NCI-H1930 (cell line): ENCODE measurements at places on chromosomes 2 and 18.

DNA sequence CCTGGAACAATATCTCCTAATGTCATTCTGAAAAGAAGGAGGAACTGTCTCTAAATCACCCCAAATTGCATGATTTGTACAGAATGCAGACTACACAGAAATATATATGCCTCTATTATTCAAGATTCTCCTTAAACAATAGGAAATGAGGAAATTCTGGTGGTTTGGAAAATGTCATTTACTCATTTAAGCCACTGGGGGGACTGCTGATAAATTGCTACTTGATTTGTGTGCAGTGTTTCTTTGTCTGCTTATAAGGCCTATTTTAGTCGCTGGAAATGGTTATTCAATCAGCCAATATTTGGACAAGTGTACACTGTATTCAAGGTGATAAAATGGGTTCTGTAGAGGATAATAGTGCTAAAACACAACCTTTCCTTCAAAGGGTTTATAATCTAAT is 801.9 kb upstream of the CELF4 start:
- no peak for DNase-seq

DNA sequence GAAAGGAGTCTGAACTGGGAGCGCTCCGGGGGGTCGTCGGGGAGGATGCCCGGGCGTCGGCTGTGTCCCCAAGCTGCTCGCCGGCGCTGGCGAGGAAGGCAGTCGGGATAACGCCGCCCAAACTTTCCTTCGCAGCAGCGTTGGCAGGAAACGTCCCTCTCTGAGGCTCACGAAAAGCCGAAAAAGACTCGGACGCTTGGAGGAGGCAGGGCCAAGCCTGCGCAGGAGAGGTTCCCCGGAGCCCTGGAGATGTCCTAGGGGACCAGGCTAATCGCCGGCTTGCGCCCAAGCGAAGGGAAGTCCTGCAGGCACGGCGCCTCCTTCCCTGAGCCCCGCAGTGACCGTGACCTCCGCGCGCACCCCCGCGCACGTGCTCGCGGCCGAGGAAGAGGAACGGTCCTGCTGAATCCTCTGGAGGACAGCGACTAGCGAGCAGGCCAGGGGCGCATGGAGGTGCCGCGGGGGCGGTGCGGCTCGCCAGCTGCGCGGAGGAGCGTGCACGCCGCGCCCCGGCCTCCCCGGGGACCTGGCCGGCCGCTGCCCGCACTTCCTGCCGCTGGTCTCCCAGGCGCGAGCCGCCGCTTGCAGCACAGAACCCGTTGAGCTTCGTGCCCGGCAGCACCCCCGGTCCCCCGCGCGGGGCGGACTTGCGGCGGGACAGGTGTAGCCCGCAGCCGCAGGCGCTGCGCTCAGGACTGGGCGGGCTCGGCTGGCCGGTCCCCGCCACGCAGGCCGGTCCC is at the start of gene SH3RF3:
Gene SH3RF3, plus strand, starts transcription at position 590 of the 740 bp plus-strand sequence.
- DNase-seq = no peak

GRCh38 chr2:167534443-167534842 is 646.2 kb downstream of the XIRP2 start:
- no peak for DNase-seq

GRCh38 chr2:237860273-237860935 is 981 bp downstream of the RAMP1 start:
- no peak for DNase-seq

- DNase-seq = no peak
Observed at GRCh38 chr2:55530539-55531081, 11.1 kb downstream of the CFAP36 start.

GRCh38 chr2:74715880-74716279 is 61.8 kb downstream of the SEMA4F start:
- no peak for DNase-seq

DNA sequence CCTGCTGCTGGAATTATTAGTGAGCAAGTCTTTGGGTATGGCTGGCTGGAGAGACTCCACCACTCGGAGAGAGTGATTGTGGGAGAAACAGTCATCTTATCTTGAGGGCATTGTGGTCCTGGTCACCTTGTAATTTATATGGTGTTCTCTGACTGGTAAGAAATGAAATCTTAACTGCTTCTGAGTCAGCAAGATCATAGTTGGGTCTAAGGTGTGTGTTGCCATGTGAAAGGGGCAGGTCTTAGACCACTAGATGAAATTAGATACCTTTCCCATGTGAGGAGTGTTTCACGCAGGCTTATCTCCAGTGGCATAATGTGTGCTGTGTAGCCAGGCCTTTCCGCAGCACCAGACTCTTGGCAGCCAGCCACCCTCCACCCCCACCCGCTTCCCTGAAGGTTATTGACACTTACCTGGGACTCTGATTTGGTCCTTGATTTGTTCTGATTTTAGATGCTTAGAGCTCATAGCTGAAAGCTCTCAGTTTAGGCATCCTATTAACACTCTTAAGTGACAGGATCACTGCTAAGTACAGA is 7.7 kb downstream of the MAPRE3 start:
- no peak for DNase-seq

DNA sequence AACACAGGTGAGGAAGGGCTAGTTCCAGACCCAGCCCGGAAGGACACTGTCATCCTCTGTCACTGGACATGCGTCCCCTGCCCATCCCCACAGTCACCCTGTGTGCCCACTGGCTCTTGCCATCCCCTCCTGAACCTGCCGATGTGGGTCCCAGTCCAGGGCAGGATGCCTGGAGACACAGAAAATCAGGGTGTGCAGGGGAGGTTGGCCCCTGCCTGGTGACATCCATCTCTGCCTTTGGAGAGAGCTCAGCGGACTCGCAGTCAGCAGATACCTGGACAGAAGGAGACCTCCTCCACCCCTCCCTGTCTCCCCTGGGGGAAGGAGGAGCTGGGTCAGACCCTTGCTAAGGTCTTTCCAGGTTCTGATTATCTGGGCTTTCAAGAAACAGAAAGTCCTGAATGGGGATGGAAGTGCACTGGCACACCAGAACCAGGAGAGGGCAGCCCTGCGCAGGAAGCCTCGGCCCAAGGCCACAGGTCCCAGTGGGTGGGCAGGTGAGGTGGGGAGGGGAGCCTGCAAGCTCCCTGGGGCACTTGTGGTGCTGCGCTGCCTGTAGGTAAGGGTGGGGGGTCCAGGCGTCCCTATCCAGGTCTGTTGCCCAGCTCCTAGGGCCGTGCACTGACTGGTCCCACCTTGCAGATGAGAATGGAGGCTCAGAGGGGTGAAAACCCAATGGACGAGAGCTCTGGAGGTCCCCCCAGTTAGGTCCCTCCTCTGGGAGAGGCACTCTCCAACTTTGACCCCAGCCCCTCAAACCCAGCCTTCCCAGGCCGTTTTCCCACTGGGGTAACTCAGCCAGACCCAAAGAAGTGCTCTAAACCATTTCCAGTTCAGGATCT is 9.7 kb upstream of the OTOS start:
- no peak for DNase-seq

- DNase-seq = no peak
Observed at GRCh38 chr2:223889229-223889628, 51.8 kb upstream of the AP1S3 start.

- DNase-seq = no peak
Observed at GRCh38 chr18:35029770-35030169, 11.4 kb upstream of the MAPRE2 start.

- DNase-seq = no peak
Observed at GRCh38 chr2:73253400-73253799, 19.3 kb downstream of the CCT7 start.

DNA sequence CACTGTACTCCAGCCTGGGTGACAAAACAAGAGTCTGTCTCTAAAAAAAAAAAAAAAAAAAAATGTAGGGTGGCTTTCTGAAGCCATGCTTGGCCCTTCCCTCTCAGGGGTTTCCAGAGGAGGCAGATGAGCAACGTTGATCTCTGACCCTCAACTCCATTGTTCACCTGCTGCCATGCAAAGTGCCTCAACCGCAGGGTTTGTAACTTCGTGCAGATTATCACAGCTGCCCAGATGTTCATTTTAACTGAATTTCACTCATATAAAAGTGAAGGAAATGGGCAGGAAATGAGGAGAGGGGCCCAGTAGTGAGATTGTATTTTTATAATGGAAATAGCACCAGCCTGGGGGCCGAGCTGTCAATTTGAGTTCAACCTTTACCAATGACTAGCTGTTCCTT is 14.9 kb upstream of the B3GNT2 start:
- no peak for DNase-seq

- DNase-seq = no peak
Observed at GRCh38 chr18:76455003-76455676, 39.9 kb downstream of the ZNF516 start.

GRCh38 chr18:63444580-63444979 is 22.3 kb upstream of the VPS4B start:
- DNase-seq = no peak

DNA sequence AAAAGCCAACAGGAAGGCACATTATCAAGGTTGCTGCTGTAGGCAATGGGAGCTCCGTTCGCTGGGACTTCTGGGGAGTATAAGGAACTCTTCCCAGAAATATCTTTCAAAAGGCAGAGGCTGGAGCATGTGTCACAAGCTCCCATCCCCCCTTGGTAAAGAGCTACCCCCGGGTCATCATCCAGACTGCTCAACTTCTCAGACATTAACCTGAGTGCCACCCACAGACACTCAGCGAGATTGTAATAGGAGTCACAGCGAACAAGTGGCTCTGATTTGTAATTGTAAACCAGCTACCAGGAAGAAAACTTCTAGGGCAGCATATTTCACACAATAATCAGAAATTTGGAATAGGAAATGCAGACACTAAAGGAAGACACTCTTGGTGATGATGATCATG is 290.2 kb upstream of the PARD3B start:
- no peak for DNase-seq
